ENCODE measurements at places on chromosomes 11 and 22. TPM values are rescaled to one million over a fixed set of nuclear protein-coding genes. Genes with fewer than 3 reads are reported as not detected.
A peak's percentile ranks its signal among the peaks of the same experiment; 100 is the strongest.

GRCh38 chr11:112942966-112943643 lies 18.1 kb upstream of the NCAM1 start:
- no peak overlapping the region for H3K4me3 ChIP-seq
- H3K36me3 ChIP-seq: no peaks in the 10 kb centered on the region
- H3K4me1 ChIP-seq: peaks cover 12% of the 10 kb centered on the region
- H3K27ac ChIP-seq: no peak overlapping the region
- DNase-seq: no peak

VPREB3 gene
- not detected for total RNA-seq

SELENOM gene
- total RNA-seq: 453 TPM

GRCh38 chr11:44730775-44731174 lies 4.0 kb downstream of the TSPAN18 start:
- H3K36me3 ChIP-seq: no peaks in the 10 kb centered on the region
- DNase-seq: no peak
- H3K27me3 ChIP-seq: no peaks in the 10 kb centered on the region
- no peak overlapping the region for H3K4me3 ChIP-seq
- peaks cover 36% of the 10 kb centered on the region for H3K4me1 ChIP-seq

DNA sequence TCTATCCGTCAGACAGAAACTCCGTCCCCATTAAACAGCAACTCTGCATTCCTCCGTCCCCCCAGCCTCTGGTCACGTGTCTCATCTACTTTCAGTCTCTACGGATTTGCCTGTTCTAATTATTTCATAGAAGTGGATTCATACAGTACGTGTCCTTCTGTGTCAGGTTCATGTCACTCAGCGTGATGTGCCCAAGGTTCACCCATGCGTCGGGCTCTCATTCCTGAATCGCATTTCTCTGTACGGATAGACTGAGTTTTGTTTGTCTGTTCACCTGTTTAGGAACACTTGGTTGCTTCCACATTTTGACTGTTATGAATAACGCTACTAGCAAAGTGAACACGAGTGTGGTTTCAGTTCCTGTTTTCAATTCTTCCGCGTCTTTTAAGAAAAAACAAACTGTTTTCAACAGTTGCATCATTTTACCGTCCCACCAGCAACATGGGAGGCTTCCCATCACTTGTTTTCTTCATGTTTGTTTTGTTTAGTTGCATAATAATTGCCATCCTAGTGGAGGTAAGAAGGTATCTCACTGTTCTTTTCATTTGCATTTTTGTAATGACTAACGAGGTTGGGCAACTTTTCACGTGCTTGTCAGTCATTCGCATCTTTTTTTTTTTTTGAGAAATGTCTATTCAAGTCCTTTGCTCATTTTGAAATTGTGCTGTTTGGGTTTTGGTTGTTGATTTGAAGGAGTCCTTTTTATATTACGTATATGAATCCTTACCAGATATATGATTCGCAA lies 8.9 kb upstream of the NLRP6 start:
- no peaks in the 10 kb centered on the region for H3K36me3 ChIP-seq
- H3K27me3 ChIP-seq: no peaks in the 10 kb centered on the region
- no peak for DNase-seq
- H3K4me3 ChIP-seq: peak overlapping the region; percentile 52

- H3K4me1 ChIP-seq: peaks cover 10% of the 10 kb centered on the region
- H3K27ac ChIP-seq: no peak overlapping the region
- no peaks in the 10 kb centered on the region for H3K27me3 ChIP-seq
Measured at GRCh38 chr11:67466367-67466766, 2.7 kb downstream of the TMEM134 start.

MS4A3 gene
- not detected for total RNA-seq

PHLDB1 gene
- total RNA-seq: 206 TPM

GRCh38 chr11:64763526-64764039 lies 3.8 kb upstream of the PYGM start:
- DNase-seq: no peak
- peaks cover 26% of the 10 kb centered on the region for H3K4me1 ChIP-seq
- no peaks in the 10 kb centered on the region for H3K27me3 ChIP-seq
- no peak overlapping the region for H3K4me3 ChIP-seq
- H3K27ac ChIP-seq: peak overlapping the region; percentile 68

DNA sequence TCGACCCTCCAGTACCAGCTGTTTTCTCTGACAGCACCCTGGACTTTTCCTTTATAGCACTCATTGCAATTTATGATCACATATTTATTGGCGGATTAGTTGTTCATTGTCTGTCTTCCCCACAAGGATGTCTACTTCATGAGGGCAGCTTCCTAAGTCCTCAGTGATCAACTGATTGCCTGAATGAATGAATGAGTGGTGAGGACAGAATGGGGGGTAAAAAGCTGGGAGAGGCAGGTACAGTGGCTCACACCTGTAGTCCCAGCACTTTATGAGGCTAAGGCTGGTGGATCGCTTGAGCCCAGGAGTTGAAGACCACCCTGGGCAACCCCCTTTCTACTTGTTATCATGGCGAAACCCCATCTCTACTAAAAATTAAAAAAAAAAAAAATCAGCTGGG lies 11.1 kb upstream of the SOX10 start:
- no peak overlapping the region for H3K27ac ChIP-seq
- peaks cover 8% of the 10 kb centered on the region for H3K4me1 ChIP-seq
- no peak for DNase-seq

Measured in thoracic aorta (tissue), 2 donors.